Cerebellar nuclear complex (tissue), 1 donor: ENCODE measurements at places on chromosomes 12 and 14.
A peak's percentile ranks its signal among the peaks of the same experiment; 100 is the strongest.

DNA sequence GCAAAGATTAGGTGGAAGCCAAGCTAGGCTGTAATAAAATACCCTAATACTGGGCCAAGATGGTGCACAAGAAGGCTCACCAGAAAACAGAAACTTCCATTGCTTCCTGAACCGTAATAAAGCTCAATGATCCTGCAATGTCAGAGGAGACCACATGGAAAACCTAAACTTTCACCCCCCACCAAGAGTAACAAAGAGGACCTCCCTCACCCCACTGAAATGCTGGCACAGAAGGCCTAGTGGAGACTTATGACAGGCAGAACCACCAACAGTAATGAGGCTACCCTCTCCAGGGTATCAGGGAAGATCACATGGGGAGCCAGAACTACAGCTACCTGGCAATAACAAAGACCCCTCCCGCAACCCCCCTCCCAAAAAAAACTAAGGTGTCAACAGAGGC, 43.1 kb downstream of the CEP83 start:
- no peak for DNase-seq

GRCh38 chr14:35046751-35047536, 872 bp downstream of the FAM177A1 start:
- peak; percentile 10 for DNase-seq

GRCh38 chr14:51550636-51551035, 101.1 kb upstream of the FRMD6 start:
- no peak for DNase-seq

DNA sequence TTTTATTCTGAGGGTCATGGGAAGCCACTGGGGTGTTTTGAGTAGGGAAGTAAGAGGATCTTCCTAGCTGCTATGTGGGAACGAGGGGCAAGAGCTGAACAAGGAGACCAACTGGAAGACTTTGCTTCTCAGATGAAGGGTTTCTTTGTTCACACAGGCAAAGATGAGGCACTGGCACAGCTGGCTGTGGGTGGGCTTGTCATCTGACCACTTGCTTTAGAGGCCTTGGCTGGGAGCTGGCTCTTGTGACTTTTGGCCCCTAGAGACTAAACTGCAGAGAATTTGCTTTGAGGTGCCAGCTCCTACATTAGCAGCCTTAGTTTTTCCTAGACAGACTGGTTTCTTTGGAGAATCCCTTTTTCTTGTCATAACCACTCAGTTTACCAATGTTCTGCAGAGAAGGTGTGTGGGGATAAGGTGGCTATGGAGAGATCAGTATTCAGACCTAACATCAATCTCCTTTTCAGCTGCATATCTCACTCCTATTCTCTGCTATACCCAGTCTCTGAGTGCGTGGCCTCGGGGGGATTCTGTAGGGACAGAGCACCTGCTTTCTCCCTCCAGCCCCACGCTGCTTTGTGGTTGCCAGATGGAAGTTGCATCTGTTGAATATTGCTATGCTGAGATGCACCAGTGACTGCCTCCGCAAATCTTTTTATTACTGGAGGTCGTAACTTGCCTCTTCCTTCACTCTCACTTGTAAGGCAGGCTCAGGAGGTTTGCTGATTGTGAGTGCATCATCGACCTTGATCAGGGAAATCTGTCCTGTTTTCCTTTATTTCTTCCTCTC, 12.7 kb downstream of the PPP2R5C start:
- no peak for DNase-seq

DNA sequence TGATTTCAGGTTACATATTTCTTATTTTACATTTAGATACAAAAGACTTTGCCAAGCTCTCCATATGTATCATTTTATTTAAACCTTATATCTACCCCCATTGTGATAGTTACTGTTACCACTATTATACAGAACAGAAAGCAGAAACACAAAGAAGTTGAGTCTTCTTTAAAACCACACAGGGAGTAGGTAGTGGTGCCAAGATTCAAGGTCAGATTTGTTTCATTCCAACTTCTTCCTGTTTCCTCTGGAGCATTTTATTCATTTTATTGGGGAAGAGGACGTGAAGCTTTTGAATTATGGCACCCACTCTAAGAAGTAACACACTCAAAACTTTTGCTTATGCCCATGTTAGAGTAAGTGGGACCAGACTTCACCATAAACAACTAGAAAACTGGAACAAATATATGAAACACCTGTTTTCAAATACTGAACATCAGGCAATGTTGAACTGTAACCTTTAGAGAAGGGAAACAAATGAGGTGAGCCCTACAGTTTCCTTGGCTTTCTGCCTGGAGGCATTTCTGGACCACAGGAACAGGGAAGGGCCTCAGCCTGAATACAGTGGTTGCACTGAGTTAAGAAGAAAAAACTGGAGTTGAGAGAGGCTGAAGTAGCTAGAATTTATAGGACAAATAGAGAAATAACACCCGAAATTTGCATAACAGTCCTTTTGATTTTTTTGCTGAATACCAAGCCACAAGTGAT, 160.4 kb upstream of the SSTR1 start:
- no peak for DNase-seq

DNA sequence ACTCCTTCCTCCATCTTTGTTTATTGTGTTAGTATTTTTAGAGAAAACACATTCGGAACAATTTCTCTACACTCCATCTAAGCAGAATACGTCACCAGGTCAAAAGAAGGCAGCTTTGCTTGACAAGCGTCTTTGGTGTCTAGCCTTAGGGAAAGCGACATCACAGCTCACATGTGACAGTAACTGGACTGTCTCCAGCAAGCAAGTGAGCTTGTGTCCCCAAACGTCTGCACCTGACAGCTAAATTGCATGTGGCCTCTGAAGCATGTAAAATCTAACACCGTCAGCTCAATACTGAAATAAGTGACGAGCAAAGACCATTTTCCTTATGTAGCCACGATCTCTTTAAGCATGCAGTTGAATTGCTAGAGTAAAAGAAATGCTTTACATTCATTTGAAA, 509.8 kb downstream of the GLT1D1 start:
- DNase-seq, result no peak

DNA sequence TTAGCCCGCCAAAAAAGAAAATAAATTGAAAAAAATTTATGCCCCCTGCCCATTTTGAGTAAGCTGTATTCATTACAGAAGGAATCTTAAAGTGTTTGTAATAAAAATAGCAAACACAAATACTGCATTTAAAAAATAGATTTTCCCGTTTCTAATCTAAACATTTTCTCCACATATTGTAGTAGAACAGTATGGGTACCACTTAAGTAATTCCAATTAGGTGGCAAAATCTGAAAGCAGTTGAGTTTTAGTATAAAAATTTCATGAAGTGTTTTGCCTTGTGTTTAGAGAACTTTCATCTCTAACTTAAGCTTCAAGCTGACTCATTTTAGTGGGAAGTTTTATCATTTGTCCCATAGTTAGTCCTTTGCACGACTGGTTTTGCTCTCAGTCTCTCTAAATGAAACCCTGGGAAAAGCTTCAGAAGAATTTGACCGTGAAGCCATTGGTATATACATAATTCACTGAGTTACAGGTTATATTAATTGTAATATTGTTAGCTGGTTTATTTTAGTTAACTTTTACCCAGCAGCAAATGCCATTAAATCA, 214.6 kb downstream of the ERC1 start:
- no peak for DNase-seq

DNA sequence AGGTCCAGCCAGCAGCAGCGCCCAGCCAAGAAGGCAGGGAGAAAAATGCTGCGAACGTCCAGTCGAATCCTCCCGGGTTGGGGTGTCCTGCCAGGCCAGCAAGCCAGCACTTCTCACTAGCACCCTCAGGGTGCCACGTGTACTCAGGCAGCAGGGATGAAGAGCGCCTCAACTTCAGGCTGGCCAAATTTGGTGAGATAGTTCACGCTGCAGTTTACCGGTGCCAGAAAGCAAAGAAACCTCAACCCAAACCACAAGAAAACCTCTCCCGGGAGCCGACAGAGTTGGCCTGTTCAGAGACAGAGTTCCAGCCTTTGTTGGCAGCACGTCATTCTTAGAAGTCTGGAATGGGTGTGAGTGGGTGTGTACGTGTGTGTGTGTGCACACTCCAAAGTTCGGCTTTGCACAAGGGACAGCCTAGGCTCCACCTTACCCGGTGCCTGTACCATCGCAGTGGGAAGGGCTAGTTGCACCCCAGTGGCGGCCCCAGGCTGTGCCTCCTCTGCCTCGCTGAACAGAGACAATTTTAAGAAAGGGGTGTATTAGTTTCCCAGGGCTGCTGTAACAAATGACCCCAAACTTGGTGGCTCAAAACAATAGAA, 42.1 kb downstream of the ELK3 start:
- no peak for DNase-seq

DNA sequence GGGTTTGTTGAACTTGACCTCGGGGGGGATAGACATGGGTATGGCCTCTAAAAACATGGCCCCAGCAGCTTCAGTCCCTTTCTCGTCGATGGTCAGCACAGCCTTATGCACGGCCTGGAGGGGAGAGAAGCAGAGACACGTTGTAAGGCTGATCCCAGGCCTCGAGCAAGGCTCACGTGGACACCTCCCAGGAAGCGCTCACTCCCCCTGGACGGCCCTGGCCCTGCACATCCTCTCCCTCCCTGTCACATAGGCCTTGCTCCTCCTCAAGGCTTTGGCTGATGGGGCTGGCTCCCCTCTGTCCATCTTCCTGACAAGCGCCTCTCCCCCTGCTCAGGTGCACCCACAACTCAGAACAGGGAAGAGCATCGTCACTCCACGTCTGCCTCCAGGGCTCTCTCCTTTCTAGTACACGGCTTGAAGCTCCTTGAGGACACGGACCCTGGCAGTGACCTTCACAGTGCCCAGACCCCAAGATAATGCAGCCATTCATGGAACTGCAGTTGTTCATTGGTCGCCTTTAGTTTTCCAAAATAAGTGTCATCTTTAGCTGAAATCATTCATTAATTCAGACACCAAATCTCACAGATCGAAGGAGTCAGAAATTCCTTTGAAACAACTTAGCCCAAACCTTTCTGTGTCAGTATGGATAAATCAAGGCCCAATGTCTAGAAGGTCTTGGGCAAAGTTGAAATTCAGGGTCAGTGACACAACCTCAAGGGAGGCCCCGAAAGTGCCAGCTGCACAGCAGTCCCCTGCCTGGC, 9.7 kb downstream of the SERPINA1 start:
- DNase-seq, result no peak

DNA sequence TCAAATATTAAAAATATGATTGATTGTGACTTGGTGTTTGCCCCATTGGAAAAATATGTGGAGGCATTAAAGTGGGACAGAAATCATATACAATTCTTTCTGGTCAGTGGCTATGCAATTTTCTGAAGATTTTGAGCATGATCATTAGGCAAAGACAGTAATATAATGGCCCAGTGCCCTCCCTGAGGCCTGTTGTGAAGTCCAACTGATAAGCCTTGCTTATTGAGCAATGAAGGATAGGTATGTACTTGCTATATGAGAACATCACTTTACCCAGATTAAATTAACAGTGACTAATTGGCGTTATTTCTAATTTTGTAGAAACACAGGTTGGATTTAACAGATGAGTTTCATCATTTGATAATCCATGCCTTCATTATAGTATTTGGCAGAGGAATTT, 57.1 kb downstream of the NKX2-1 start:
- no peak for DNase-seq

DNA sequence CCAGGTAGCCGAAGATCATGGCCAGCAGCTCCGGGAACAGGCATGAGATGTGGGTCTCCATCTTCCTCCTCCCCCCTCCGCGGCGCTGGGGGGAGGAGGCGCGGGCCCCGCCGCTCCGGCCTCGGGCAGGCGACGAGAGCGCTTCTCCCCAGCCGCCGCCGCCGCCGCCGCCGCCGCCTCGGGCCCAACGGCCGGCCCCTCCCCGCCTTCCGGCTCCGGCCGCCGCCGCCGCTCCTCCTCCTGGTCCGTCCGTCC, 448 bp downstream of the FBXL14 start:
- no peak for DNase-seq

- DNase-seq, result no peak
These were observed 231.2 kb downstream of the ATP23 start for GRCh38 chr12:58172433-58173073.

- DNase-seq, result no peak
These were observed at the start of gene CHPT1 for GRCh38 chr12:101697197-101697929. TSS of gene CHPT1 (plus strand) at chr12:101697640. CDS start at chr12:101697862, 222 bp downstream.

DNA sequence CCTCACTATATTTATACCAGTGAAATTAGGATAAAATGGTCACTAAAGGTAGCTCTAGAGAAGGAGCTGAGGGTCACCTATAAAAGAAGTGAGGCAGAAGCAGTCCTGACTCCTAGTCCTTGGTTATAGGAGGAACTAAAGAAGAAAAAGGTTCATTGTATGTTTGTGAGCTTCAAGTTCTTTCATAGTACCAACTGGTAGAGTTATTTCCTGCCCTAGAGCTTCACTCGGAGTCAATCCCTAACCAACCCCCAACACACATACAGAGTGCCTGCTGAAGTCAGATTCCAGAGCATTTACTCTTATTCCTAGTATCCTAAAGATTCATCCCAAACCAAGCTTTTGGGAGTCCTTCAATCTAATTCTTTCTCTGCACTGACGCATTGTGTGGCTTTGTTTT, 29.3 kb upstream of the FRMD6 start:
- no peak for DNase-seq

DNA sequence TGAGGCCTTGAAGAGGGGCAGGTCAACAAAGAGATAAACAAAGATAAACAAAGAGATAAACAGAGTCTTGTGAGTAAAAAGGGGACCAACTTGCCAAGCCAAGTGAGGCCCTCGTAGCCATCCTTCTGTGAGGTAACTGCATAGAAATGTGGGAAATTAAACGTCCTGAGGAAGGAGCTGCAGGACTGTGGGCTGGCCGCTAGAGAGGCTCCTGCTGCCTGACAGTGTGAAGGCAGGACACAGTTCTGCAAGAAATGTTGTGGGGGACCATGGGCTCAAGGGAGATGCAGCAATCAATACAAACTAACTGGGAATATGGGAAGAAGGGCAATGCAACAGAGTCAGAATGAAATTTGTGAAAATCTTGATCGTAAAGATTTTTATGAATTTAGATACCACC, 91.9 kb downstream of the SLC8A3 start:
- DNase-seq, result no peak

DNA sequence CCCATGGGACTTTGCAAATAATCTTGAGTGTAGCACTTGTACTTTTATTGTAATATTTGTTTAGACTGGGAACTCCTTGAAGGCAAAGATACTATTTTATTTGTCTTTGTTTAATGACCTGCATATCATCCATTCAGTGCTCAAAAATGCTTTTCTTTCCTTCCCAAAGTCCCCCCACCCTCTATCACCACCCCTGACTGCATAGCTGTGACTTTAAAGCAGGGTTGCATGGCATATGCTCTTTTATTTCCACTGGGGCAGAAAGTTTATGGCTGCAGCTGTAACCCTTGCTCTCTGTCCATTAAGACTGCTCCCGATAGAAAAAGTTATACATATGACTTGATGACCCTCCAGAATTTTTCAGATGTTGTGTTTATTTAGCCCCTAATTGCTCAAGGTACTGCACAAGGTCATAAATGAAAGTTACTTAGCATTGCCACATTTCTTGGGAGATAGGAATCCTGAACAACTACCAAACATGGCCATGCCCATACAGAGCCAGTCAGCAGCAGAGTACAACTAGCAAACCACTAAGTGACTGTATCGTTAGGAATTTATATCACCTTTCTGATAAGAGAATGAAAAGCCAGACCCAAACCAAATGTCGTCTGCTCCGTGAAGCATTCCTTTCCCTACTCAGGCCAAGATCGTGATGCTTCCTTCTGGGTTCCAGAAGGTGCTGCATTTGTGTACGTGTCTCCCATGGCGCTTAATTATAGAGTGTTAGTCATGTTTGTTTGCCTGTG, 114.3 kb downstream of the DIP2B start:
- DNase-seq, result no peak
